ENCODE measurements at places on chromosomes 7 and 10. TPM values are rescaled to one million over a fixed set of nuclear protein-coding genes. Genes with fewer than 3 reads are reported as not detected.

GRCh38 chr10:3886191-3886590 is 101.2 kb upstream of the KLF6 start:
- DNase-seq: peak; percentile 64

DNA sequence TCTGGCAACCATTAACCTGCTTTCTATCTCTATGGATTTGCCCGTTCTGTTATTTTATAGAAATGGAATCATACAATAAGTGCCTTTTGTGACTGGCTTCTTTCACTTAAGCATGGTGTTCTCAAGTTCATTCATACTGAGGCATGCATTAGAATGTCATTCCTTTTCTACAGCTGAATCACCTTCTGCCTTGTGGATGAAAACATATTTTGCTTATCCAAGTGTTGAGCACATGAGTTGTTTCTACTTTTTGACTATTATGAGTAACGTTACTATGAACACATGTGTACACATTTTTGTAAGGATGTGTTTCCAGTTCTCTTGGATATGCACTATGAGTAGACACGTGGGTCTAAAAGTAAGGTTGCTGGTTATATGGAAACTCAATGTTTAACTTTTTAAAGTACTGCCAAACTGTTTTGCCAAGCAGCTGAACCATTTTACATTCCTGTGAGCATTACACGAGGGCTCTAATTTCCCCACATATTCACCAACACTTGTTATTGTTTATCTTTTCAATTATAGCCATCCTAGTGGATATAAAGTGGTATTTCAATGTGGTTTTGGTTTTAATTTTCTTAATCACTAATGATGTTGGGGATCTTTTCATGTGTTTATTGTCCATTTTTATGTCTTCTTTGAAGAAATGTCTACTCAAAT is 241.3 kb downstream of the FANK1 start:
- no peak for DNase-seq

- DNase-seq: no peak
Measured at GRCh38 chr7:153496257-153496656, 555.9 kb upstream of the DPP6 start.

GRCh38 chr7:22793593-22794462 is 28.8 kb downstream of the TOMM7 start:
- no peak for DNase-seq

Gene ZNF92
- 9.9 TPM for total RNA-seq

Data from fibroblast of villous mesenchyme (primary cell).